ENCODE measurements at places on chromosomes 16 and 17.

GRCh38 chr16:22262460-22262859, 34.7 kb upstream of the POLR3E start:
- DNase-seq: peak; percentile 57

- DNase-seq: peak; percentile 39
Observed at GRCh38 chr16:87834668-87835473, 34.4 kb downstream of the SLC7A5 start.

DNA sequence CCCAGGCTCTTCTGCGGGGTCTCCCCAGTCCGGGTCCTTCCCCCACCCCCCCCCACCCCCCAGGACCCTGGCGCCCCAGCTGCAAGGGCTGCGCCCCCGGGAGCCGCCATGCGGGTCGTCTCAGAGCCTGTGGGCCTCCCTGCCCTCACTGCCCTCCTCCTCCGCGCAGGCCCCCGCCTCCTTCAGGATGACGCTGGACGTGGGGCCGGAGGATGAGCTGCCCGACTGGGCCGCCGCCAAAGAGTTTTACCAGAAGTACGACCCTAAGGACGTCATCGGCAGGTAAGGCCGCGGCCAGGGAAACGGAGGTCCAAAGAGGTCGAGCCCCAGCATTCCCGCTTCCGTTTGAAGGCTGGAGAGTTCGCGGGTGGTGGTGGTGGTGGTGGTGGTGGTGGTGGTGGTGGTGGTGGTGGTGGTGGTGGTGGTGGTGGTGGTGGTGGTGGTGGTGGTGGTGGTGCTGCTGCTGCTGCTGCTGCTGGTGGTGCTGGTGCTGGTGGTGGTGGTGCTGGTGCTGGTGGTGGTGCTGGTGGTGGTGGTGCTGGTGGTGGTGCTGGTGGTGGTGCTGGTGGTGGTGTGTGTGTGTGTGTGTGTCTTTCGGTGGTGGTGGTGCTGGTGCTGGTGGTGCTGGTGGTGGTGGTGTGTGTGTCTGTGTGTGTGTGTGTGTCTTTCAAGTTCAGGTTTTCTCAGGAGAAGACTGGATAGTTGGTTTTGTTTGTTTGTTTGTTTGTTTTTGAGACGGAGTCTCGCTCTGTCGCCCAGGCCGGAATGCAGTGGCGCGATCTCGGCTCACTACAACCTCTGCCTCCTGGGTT, 615 bp downstream of the PHKG2 start:
- peak; percentile 62 for DNase-seq

DNA sequence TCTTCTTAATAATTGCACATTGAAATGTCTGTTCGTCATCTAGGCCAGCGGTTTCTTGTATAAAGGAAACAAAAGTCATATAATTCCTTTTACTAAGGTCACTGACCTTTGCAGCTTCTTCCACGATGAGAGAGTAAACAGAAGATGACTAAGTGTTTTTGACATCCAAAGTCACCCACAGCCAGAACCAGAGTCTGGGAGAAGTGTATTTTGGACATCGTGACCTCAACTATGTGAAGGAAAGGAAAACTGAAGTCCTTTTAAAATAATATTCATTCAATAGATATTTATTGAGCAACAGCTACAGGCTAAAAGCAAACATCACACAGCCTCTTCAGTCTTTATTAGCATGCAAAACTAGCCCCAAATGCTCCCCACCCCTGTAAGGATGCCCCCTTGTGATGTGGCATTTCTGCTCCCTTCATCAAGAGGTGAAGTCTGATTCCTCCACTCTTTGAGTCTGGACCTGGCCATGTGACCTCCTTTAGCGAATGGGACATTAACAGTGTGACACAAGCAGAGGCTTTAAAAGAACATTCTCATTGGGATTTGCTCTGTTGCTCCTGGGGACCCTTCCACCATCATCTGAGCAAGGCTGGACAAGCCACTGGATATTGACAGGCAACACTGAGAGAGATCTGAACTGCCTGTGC, 8.1 kb upstream of the PMP22 start:
- peak; percentile 97 for DNase-seq

DNA sequence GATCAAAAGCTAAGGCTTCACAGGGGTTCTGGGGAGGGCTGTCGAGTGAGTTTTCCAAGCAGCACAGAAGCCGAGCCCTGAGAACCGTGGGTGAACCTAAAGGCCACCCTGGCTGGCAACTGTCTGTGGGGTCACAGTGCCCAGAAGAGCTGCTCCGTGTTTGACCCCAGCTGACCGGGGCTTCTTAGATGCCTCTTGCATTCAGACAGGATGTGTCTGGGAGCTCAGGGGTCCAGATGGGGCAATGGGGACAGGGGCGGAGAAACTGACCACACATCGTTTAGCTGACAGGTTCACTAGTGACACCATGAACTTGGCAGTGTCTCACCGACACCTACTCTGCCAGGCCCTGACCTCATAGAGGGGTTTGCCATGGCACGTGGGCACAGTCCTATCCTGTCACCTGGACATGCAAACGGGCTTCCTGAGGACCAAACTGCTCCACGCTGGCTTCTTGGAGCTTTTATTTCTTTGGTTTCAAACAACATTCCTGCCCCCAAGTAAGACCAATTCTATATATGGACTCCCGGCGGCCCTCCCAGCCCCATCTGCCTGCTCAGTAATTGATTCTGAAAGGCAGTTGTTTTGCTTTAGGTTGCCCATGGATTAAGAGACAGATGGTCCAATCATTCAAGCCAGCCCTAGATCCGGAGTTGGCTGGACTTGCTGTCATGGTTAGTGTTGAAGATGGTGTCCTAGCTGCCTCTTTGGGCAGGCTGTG, 22.2 kb downstream of the WSCD1 start:
- no peak for DNase-seq

GRCh38 chr16:27444015-27444414, 42.0 kb downstream of the IL21R start:
- DNase-seq: peak; percentile 65

DNA sequence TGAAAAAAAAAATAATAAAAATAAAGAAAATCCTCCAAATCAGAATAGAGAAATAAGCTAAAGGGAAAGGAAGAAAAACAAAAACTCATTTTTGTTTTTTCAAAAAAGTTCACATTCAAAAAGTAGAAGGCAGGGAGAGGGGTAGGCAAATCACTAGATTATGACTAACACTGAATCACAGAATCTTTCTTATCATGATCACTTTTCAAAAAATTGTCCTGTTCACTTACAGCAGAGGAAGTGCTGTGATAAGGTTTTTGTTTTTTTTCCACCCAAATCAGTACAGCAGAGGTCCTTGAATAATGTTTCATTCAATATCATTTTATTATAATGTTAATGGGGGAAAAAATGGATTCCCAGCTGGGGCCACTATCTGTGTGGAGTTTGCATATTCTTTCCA, 106.4 kb downstream of the CA4 start:
- no peak for DNase-seq

- DNase-seq: no peak
Observed at GRCh38 chr17:81647640-81648012, 8.7 kb downstream of the PDE6G start.

DNA sequence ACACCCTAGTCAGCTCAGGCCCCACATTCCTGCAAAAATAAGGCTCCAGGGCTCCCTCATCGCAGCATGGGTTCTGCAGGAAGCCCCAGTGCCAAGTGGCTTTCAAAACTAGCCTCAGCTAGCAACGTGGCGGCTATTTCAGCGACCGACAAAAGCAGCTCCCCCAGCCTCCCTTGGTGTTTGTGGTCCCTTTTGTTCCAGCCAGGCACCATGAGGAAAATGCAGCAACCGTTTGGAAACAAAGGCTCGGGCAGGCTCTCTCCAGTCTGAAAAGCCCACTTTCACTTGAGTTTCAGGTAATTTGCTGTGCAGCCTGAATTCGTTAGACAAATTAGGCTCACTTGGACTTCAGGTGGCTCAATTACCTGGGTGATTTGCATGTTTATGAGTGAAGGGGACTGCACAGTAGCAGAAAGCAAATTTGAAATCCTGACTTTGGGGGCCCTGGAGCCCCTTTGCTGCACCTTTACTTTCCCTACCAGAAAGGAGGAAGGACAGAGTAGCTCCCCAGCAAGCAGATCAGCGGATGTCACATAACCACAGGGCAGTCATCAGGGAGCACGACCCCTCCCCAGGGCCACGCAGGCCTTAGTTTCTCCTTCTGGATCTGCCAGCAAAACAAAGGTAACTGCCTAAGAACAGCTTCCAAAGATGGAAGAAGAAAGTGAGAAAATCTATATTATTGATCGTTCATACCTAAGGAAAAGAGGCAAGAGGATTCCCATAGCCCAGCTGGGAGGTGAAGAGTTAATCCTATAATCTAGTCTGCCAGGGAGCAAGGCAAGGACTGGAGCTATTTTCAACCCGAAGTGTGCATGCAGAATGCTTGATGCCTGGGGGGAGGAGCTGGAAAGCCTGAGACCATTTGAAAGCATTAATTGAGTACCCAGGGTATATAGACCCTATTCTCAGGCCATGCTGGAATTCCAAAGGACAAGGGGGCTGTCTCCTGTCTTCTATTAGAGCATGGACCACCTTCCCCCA, 143.1 kb upstream of the SDK2 start:
- DNase-seq: no peak

GRCh38 chr16:75280331-75280804, 28.9 kb upstream of the BCAR1 start:
- no peak for DNase-seq

DNA sequence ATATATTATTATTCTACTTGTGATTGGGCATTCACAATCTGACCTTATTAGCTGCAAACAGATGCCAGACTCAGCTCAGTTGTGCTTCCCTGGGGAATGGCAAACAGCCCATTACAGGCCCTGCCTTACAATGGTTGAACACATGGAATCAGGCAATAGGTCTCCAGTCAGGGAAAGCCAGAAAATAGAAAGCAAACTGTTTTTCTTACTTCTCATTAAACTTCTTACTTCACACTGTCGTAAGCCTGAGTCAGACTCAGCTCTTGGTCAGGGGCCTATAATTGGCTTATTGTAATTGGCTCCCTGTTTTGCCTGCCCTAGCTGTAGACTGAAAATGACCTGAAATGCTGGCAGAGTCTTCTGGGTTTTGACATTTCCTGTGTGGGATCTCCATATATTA, 77.0 kb upstream of the CA10 start:
- DNase-seq: no peak

Measured in cardiac fibroblast (primary cell).